ENCODE measurements at places on chromosomes 11 and 22.
A peak's percentile ranks its signal among the peaks of the same experiment; 100 is the strongest.

DNA sequence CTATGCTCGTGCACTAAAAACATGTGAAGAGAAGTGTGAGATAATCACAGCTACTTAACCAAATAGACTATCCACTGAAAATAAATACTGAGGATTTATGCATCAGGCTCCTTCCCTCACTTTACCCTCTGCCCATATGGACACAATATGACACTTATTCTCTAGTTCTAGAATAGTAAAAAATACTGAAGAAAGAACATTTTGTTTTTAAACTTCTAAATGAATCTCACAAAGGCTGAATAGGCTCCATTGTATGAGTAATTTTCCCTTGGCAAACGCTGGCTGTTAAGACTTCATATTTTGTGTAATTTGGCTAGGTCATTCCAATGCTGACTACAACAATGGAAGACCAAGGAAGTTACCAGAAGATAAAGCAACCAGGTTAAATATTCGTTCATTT lies 9.9 kb downstream of the HPS5 start:
- DNase-seq, result no peak

- DNase-seq, result no peak
These were observed 480.3 kb downstream of the BRD1 start for GRCh38 chr22:49347376-49347775.

GRCh38 chr11:65417702-65418430 lies 4.7 kb upstream of the NEAT1 start:
- DNase-seq, result no peak

- DNase-seq, result no peak
These were observed 33.5 kb downstream of the LRP5 start for GRCh38 chr11:68345776-68346461.

DNA sequence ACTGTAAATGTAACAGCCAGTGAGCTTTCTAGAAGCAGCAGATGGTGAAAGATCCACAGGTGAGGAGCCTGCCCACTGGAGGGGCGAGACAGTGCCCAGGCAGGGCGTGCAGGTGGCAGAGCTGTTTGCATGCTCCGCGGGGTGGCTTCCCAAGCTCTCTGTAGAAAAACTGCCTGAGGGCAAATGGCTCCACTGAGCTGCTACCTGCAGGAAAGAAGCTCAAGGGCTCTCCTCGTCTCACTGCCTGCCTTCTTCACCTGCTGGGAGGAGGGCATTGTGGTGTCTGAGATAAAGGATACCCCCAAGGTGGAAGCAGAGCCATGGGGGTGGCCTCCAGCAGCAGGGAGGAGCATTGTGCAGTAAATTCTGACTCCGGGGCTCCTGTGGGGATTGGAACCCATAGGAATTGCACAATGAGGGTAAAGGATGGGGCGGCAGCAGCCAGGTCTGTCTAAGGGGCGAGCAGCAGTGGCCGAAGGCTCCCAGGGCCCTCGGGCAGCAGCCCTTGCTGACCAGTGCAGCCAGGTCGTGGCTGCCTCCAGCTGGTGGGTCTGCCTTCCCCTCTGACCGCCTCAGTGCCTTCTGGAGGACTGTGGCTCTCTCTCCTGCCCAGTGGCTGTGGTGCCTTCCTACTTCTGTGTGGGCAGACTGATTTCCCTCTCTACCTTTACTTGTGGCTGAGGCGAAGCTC lies 28.0 kb upstream of the CABP7 start:
- DNase-seq, result no peak

- DNase-seq, result peak; percentile 52
These were observed 489 bp downstream of the NUP98 start for GRCh38 chr11:3796801-3797328.
